ENCODE measurements at places on chromosomes 6 and 20. TPM values are rescaled to one million over a fixed set of nuclear protein-coding genes. Genes with fewer than 3 reads are reported as not detected.

The NEU1 gene
- 58.0 TPM for total RNA-seq

The LY6G5C gene
- 0.84 TPM for total RNA-seq

The DEFB132 gene
- 1.5 TPM for total RNA-seq

The FOXC1 gene
- total RNA-seq, result 10.1 TPM

The ZC3H12D gene
- total RNA-seq, result 2.0 TPM

The EDEM2 gene
- total RNA-seq, result 21.1 TPM

DNA sequence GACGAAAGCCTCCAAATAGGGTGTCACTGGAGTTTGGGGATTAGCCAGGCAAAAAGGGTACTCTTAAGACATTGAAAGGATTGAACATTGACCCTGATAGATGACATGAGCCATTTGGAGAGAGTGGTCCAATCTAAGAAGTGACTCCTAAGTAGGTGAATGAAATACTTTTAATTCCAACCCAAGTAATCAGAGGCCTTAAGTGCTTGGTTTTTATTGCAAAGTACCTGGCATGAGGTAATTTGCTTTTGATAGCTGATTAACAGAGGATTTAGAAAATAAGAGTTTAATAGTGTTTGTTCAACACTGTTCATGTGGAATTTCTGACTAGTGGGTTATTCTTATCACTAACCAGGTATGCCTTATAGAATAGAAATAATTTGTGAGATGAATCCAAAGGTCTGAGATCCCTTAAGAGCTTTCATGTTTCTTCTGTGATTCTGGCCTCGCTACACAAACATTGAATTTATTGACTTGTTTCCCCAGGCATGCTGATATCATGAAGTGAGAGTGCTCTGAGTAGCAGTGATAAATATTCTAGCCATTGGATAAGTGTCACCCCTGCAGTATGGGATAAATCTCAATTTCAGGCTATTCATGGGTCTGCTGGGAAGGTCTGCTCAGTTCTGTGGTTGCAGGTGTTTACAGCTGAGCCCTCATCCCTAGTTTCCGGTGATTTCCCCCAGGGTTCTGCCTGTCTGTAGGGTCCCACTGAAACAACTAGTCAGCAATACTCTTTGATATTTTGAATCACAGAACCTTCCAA lies 6.5 kb downstream of the NCOA7 start:
- DNase-seq, result no peak

- DNase-seq, result no peak
These were observed 37.2 kb upstream of the TFB1M start for GRCh38 chr6:155351273-155352129.

GRCh38 chr6:43468748-43469681 lies 8.4 kb upstream of the TJAP1 start:
- no peak for DNase-seq

DNA sequence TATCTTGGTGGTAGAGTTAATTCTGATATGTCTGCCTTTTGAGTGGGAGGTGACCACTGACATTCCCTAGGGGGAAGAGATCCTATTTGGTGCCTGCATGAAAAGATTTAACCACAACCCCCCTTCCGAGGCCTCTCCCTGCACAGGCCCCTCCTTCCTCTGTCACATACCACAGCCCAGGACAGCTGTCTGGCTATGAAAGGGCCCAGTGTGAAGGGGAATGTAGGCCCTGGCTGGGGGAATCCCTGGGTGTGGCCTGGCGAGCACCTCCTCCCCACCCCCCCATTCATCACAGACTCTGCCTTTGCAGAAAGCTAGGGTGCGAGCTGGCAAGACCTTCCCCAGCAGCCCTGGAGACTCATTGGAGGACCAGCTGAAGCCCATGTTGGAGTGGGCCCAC lies 27.4 kb upstream of the MAPRE1 start:
- DNase-seq, result no peak

GRCh38 chr20:17936761-17937732 lies 31.5 kb downstream of the SNX5 start:
- DNase-seq, result no peak

GRCh38 chr6:79084693-79085092 lies 6.6 kb upstream of the PHIP start:
- DNase-seq, result no peak

DNA sequence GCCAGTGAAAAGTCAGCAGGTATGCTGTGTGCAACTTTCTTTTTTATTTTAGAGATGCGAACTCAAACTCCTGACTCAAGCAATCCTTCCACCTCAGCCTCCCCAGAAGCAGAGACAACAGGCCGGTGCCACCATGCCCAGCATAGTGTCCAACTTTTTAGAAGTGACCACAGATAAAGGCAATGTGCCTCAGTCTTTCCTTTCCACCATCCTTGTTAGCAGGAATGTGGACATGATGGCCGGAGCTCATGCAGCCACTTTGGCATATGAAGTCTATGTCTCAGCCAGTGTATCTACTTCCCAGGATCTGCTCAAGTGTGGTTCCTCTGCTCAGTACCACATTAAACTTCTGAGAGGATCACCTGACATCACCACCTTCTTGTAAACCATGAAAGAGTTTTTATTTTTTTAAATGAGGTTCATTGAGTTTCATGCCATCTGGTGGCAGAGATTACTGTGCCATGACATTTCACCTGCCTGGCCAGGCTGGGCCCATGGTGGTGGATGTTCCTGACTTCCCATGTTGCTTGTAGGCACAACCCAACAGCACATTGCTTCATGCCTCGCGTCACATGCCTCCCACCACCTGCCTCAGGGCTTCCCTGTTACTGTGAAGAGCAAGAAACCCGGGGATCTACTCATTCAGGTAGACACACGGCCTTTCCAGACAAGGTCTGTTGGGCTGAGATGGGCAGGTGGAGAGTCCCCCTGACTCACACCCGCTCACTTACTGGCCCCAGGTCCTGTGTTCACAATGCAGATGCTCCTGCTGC lies 216.5 kb downstream of the LY86 start:
- no peak for DNase-seq

DNA sequence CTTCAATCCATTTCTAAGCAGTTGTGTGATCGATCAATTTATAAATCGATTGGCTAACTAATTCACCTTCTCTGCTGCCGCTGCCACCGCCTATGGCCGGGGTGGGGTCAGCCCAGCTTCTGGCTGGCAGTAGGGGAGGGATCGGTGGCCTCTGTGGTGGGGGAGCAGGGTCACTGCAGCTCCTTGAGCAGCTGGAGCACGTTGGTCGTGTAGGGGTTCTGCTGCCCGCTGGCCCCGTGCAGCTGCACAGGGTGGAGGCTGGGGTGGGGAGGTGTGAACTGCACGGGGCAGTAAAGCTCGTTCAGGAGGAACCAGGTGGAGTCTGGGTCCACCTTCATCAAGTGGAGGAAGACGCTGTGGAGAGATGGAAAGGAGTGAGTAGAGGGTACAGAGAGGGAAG lies 50.0 kb downstream of the TTI1 start:
- no peak for DNase-seq

- DNase-seq, result no peak
These were observed 666.6 kb upstream of the CITED2 start for GRCh38 chr6:140041056-140041455.

DNA sequence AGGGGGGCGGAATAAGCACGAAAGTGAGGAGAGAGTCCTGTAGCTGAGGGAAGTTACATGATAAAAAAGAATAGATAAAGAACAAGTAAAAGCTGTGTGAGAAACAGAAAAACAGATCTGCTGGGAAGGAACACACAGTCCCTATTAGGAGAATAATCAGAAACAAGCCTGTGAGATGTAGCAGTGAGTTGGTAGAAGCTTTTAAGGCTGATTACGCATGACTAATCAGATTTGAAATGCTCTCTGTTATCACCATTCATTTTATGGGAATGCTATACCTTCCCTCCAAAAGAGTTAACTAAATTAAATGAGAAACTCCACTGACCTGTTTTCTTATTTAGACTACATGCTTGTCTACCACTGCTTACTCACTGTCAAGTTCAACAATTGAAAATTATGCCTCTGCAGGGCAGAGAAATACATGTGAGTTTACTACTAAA lies 15.8 kb downstream of the REPS1 start:
- no peak for DNase-seq

- no peak for DNase-seq
These were observed 28.6 kb upstream of the CDKN1A start for GRCh38 chr6:36649701-36650484.

- no peak for DNase-seq
These were observed 87.2 kb upstream of the QKI start for GRCh38 chr6:163327165-163327880.

GRCh38 chr6:44629636-44630035 lies 242.1 kb downstream of the CDC5L start:
- no peak for DNase-seq

- no peak for DNase-seq
These were observed 145.6 kb downstream of the DHX35 start for GRCh38 chr20:39107741-39108140.

DNA sequence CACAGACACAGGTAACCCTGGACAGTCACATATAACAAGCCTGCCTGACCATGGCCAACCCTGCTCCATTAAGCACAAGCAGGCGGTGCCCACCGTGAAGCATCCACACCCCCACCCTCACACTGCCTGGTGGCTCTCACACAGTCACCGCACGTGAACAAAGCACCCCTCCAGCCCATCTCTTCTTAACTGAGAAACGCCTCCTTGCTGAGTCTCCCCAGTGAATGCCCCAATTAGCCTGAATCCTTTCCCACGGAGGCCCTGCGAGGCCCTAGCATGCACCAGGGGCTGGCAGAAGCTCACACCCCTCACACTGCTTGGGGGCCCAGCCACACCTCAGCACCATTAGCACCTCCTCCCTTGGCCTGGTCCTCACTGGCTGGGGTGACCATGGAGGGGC lies 72.3 kb downstream of the GRM4 start:
- DNase-seq, result no peak

DNA sequence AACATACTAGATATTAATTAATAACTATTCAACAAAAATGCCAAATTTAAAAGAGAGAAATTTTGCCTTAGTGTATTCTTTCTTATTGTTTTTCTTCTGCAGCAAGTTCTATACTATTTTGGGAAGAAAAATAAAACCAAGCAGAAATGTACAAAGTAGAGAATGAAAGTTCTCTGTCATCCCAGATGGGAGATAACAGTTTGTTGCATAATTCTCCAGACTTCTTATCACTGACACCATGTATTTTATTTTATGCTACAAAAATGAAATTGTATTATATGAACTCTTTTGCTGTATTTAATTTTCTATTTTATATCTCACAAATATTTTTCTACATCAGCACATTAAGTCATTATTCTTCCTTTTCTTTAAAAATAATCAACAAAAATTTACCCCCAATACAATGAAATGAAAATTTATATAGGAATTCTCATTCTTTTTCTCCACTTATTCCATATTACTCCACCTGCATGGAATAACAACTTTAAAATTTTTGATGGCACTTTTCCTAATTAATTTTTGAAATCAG lies 18.2 kb downstream of the TMEM244 start:
- no peak for DNase-seq

DNA sequence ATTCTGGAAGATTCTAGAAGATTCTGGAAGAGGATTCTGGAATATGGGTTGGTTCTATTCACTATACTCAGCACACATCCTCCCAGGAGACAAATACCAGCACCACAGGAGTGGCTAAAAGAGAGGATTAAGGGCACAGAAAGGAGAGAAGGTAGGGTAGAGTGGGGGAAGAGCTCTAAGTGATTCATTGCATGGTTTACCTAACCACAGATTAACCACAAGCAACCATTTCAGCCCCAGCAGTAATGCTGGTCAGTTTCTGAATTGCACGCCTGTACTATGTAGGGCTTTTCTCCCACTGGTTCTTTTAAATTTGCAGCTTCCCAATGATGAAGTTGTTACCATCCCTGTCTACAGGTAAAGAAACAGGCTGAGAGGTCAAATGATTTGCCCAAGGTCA lies 192.7 kb upstream of the PMEPA1 start:
- DNase-seq, result no peak

DNA sequence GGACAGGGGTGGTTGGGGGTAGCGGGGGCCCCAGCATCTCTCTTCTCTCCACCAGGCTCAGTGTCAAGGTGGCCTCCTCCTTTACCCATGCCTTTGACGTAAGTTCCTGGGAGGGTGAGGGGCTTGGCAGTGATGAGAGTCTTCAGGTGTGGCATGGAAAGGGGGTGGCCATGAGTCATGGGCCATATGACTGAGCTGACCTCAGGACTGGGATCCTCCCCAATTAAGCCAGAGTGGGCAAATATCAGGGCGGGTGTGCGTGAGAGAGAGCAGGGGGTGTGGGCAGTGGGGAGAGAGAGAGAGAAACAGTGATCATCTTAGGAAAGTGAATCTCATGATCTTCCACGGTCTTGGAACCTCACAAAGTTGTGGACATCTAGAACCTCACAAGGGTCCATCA lies 8.2 kb upstream of the BPIFB4 start:
- no peak for DNase-seq

GRCh38 chr6:149909701-149910470 lies 12.0 kb upstream of the RAET1E start:
- no peak for DNase-seq

DNA sequence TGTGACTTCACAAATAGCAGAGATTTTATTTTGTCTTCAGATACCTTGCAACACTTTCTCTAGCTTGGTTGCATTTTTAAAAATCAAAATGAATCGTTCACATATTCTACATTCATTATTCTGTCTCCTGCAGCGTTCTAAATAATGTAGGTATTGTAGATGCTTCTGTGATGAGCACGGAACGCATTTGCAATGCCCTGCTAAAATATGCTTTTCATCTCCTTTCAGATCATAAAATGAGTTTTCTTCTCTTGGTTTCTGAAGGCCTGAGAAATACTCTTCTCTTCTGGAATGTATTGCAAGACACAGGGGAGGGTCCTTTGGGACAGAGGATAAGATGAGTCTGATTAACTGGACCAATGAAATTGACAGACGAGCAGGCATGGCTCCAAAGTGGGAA lies 390.7 kb downstream of the PREX1 start:
- DNase-seq, result no peak

GRCh38 chr6:109295774-109296156 lies 86.5 kb downstream of the CD164 start:
- DNase-seq, result no peak

DNA sequence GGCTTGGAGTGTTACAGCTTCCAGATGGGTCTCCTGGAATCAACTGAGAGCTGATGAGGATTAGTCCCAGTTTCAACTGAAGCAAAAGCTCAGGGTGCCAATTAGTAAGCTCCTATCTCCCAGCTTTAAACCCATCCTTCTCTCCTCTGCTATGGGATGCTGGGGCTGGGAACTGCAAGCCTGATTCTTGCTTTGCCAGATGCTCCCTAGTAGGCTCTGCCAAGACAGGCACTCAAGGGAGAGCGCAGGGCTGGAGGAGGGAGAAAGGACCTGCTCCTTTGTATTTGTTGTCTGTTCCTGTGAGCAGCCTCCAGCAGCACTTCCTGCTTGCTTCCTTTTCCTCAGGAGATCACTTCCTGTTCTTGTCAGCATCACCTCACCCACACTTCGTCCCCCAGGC lies 309.7 kb downstream of the KIF16B start:
- DNase-seq, result no peak

- no peak for DNase-seq
These were observed 8.0 kb upstream of the IDH3B start for GRCh38 chr20:2671977-2672376.

Measured in omental fat pad (tissue), 4 donors.